ENCODE measurements at places on chromosomes 3 and 15.
A peak's percentile ranks its signal among the peaks of the same experiment; 100 is the strongest.

GRCh38 chr3:4688411-4688810, 195.3 kb downstream of the ITPR1 start:
- no peak for DNase-seq

GRCh38 chr3:134132961-134133360, 103.2 kb upstream of the SLCO2A1 start:
- no peak for DNase-seq

GRCh38 chr15:70013656-70014313, 83.9 kb downstream of the TLE3 start:
- no peak for DNase-seq

- DNase-seq = no peak
Observed at GRCh38 chr3:190486908-190487607, 26.8 kb upstream of the IL1RAP start.

DNA sequence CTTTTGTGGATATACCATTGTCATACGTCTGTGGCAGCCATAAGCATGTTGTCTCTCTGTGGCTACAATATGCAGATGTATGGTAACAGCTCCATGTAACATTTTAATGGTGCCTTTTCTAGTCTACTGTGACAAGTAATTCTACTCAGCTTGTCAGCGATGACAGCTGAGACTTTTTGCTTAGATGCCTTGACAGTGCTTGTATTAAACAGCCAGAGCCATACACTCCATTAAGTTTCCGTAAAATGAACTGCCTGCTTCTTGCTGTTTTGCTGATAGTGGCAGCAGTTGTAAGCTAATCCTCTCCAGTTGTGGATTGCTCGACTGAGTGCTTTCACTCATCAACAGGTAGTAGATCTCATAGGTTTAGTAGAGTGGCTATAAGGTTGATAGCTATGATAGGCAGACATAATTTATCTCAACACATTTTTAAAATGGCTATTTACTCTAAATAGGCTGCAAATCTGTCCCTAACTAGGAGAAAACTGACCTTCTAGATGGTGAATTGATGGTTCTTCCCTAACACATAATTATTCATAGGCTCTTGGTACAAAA, 260.2 kb upstream of the NAALADL2 start:
- no peak for DNase-seq

GRCh38 chr15:48532946-48533345, 112.6 kb downstream of the FBN1 start:
- peak; percentile 21 for DNase-seq

- no peak for DNase-seq
Observed at GRCh38 chr3:365268-365667, 168.7 kb downstream of the CHL1 start.

GRCh38 chr3:40206522-40206921, 103.0 kb upstream of the EIF1B start:
- DNase-seq = no peak

GRCh38 chr3:47890126-47890827, 87.3 kb downstream of the DHX30 start:
- no peak for DNase-seq

- DNase-seq = no peak
Observed at GRCh38 chr3:23450806-23451205, 247.7 kb downstream of the UBE2E2 start.

GRCh38 chr3:123046262-123047061, 18.9 kb upstream of the SEMA5B start:
- peak; percentile 36 for DNase-seq

DNA sequence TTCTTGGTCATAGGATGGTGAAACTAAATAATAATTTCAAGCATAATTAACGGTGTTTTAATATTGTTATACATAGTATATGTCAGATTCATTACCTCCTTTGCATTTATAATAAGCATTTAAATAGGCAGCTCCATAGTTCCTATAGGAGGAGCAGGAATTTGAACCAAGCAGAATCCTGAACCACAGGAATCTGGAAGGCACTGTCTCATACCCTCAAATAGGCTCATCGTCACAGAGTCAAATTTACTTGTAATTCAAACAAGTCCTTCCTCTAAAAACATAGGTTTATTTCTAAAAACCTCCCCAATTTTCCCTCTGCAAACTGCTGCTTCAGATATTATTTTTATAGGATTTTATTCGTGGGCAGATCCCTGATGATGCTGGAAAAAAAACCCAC, 376.3 kb upstream of the ARHGEF26 start:
- no peak for DNase-seq

- no peak for DNase-seq
Observed at GRCh38 chr3:66648975-66649374, 148.2 kb upstream of the LRIG1 start.

DNA sequence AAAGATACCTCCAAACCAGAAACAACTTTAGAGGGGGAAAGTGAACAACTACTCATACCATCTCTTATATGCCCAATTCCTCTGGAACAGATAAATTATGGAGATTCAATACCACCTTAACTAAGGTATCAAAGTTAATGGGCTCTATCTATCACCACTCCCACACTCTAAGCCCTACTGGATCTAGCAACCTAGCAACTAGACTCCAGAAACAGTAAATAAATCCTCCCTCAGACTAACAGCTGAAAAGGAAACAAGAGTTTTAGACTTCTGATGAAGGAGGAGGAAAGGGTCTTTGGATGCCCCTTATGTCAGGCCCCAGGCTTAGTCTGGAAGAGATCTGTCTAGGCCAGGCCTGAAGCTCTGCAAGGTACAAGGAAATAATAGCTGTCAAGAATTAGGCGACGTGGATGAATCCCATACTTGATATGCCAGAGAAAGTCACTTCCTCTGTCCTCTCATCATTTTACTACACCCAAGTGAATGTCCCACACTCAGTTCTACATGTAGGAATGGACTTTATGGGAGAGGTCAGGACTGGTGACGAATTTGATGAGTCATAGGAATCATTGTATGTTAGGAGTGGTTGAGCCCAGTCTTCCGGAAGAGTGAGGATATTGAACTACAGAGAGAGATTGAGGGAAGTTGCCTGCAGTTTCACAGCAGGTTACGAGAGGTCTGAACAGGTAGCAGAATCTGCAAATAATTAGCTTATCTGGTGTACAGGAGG, 113.8 kb downstream of the AKAP13 start:
- DNase-seq = peak; percentile 86

GRCh38 chr3:144455841-144456440, 484.3 kb downstream of the DIPK2A start:
- no peak for DNase-seq

- no peak for DNase-seq
Observed at GRCh38 chr3:43997316-43997715, 244.4 kb upstream of the TOPAZ1 start.

DNA sequence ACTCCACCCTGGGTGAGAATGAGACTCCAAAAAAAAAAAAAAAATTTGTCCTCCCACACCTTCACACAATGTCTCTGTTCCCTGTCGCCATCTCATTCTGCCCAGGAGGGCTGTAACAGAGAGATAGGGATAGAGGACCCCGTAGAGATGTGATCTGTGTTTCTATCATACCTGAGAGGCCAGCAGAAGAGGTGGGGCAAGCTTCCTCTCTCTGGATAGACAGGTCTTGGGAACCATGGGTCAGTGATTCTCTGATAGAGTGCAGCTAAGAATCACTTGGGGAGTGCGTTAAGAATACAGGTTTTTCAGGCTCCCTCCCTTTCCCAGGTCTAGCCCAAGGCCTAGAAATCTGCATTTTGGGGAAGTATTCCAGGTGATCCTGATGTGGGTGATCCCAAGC, 8.3 kb downstream of the CA12 start:
- no peak for DNase-seq

- DNase-seq = no peak
Observed at GRCh38 chr3:189964623-189965332, 155.9 kb downstream of the P3H2 start.

DNA sequence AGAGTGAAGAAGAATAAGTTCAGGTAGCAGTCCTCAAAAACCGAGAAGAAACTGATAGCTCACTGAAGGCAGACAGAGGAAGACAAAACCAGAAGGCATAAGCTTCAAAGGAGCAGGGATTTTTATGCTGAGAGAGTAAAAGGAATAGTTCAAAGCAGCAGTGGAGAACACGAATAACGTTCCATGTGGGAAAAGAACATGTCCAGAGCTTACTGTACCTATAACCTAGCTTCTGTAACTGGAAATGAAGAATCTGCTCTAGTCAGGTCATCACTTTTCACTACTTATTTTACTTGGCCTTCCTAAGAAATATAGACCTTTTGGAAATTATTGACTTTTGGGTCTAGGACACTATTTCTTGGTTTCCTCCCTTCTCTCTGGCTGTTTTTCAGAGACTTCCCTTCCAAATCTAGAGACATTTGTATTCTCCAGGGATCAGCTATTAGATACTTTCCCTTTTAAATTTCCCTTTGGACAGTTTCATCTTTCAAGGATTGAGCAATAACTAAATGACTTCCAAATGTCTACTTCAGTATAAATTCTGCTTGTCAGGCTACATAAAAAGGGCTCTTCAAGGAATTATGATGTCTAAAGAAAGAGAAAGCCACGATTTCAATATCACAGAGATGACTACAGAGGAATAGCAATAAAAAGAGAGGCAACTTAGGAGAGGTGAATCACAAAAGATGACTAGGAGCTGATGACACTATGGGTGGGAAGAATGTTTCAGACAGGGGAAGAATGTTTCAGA, 46.7 kb downstream of the UBE3A start:
- peak; percentile 80 for DNase-seq

DNA sequence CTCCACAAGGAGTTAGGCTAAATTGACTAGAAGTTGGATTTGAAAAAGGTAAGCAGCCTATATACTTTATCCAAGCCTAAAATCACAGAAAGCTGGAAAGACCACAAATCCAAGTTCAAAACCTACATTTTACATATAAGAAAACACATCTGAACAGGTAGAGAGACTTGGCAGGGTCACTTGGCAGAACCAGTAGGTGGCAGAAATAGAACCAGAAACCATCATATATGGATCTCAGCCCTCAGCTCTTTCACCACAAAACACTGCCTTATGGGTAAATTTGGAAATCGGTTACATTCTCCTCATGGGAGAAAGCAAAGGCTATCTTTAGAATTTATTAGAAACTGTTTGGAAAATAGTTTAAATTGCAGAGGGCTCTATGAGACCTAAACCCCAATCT, 44.2 kb downstream of the MKRN2 start:
- DNase-seq = no peak

DNA sequence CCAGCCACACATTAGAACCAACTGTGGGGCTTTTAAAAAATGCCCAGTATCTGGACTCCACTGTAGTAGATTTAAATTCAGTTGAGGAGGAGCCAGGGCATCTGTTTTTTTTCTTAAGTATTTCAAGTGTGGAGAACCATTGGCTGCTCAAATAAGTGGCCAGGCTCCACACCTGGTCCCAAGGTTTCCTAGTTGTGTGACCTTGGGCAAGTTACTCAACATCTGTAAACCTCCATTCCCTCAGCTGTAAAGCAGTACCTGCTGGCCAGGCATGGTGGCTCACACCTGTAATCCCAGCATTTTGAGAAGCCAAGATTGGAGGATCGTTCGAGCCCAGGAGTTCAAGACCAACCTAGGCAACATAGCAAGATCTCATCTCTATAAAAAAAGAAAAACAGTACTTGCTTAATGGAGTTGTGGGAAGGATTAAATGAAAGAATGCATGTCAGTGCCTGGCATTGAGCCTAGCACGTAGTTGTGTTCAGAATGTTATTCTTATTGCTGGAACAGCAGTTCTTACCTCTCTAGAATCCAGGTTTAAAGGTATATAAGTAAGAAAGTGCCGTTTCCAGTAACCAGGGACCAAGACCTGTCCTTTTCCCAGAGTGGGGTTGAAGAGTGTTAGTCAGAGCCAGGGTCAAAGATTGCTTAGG, 2.0 kb downstream of the PPP1R14D start:
- DNase-seq = peak; percentile 34

- no peak for DNase-seq
Observed at GRCh38 chr15:85474700-85475316, 94.4 kb downstream of the AKAP13 start.

DNA sequence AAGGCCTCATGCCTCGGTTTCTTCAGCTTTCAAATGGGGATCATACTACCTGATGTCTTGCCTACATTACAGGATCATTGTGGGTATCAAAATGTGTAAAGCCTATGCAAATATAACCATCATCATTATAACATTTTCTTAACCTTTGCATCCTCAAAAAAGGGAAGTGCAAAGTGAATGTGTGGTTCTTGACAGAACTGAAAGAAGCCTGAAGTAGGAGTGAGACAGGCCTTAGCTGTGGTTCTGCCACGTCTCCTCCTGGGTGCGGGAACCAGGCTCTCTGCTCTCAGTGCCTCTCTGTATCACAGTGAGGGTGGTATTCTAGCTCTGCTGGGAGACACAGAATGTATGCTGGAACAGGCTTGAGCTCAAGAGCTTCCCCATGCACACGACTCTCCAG, 316.9 kb upstream of the ICE2 start:
- no peak for DNase-seq

- no peak for DNase-seq
Observed at GRCh38 chr3:62678841-62679240, 196.4 kb downstream of the CADPS start.

DNA sequence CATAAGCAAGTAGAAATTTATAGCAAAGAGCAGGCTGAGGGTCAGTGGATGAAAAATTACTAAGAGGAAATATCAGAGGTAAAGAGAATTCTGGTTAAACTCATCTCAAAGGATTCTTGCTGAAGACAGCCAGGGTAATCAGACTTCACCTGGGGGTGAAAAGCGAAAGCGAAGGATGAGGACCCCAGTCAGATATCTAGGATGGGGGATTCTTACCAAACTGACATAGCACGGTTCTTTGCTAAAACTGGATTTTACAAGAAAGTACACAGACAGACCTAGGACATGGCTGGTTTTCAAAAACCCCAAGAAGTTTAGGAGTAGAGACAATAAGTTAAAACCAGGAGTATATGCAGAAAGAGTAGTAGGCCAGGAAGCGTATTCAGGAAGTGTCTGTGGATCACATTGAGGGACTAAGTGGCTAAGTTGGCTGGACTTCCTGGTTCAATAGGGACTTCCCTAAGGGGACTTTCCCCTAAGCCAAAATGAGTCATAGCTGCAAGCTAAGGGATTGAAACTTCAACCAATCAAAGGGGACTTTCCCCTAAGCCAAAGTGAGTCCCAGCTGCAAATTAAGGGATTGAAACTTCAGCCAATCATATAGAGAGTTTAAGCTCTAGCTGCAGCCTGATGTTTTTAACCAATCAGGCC, 2.4 kb upstream of the CFAP91 start:
- no peak for DNase-seq

DNA sequence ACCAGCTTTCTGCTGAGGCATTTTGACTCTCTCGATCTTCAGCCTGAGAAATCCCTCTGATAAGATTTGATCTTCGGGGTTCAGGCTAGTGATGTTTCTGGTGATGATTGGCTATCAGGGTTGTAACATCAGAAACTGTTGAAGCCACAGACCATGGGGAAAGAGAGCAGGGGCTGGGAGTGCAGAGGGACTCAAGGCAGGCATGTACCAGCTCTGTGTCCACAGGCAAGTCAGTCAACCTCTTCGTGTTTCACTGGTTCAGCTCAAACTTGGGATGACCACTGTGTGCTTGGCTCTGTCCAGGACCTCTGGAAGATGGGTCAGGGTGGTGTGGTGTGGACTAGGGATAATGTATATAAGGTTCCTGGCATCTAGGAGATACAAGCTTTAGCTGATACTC, 116.5 kb downstream of the EEFSEC start:
- no peak for DNase-seq

- DNase-seq = no peak
Observed at GRCh38 chr15:98286200-98286599, 325.7 kb downstream of the ARRDC4 start.

- no peak for DNase-seq
Observed at GRCh38 chr3:129371041-129371826, 57.2 kb downstream of the EFCAB12 start.

Measured in foreskin fibroblast (primary cell).